ENCODE measurements at places on chromosomes 6 and 20.

DNA sequence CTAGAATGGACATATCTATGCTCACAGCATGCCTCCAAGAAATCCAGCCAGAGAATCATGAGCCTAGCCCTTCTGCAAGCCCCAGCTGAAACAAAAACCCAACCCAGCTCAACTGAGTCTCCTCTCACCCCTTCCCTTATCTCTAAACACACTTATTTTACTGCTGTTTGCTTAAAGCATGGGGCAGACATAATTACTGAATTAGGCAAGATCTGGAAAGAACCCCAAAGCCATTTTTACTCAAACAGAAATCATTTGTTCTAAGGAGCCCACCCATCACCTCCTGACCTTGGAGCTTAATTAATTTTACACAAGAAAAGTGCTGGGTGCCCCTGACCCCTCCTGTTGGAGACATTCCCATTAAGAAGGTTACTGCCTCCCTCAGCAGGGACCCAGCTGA is 291.6 kb downstream of the MAFB start:
- no peak for DNase-seq

DNA sequence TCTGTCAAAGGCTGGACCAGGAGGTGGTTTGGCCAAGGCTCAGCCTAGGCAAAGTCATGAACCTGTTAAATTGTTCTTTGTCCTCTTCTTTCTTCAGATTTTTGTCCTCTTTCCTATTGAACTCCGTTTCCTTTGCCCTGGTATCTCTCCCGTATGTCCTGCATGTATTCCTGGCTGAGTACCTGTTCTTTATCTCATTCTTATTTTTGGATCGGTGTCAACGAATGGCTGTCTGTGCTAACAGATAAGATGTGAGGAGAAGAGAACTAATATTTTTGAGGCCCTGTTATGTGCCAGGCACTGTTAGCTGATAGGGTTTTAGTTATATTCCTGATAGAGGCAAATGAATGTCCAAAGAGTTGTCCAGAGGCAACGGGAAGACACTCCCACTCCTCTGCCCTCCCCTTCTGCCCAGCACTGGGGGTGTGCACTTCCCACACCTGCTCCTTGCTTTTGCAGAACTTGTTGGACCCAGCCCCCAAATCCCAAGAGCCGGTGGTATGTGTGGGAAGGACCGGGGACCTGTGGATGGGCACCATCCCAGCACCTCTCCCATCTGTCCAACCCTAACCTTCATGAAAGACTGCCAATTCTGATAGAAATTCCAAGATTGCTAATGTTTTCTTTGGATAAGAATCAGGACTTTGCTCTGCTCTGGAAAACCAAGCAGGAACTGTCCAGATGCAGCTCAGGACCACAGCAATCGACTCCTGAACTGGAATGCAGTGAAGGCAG is 20.6 kb downstream of the MMP24OS start:
- no peak for DNase-seq

DNA sequence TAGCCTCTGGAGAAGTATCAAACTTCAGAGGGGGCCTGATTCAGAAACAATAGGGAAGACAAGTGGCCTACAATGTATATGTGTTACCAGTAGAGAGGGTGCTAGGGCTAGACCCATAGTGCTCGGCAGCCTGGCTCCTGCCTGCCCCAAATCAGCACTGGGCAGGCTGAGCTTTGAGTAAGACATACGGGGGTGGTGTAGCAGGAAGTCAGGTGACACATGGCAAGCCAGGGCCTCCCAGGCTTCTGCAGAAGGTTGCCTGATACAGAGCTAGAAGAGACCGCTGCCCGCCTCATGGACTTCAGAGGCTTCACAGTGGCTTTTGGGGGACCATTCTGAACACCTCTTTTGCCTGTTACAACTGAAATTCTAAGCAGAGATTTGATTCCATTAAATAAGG is 43.4 kb downstream of the RALY start:
- peak; percentile 24 for DNase-seq

- no peak for DNase-seq
Measured at GRCh38 chr6:90278129-90278528, 18.5 kb downstream of the BACH2 start.

DNA sequence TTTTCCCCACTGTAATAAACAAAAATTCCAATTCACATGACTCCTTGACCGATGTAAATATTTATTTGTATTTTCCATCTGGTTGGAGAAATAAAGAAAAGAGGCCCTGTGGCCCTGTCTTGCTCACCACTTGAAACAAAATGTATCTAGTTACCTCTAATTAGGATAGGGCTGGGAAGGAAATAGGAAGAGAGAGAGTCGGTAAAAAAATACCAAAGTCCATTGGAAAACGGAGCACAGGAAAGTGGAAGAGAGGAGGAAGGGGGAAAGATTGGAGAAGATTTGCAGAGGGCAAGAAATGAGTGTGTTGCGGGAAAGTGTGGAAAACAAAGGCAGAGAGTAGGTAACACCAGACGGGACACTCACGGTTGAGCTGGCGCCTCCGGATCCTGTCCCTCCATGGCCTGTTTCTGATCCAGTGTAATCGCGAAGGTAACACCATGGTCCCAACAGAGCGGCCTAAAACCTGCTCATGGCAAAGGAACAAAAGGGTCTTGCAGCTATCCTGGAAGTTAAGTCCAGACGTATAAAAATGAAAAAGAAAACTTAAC is 105.8 kb upstream of the RIPOR2 start:
- no peak for DNase-seq

DNA sequence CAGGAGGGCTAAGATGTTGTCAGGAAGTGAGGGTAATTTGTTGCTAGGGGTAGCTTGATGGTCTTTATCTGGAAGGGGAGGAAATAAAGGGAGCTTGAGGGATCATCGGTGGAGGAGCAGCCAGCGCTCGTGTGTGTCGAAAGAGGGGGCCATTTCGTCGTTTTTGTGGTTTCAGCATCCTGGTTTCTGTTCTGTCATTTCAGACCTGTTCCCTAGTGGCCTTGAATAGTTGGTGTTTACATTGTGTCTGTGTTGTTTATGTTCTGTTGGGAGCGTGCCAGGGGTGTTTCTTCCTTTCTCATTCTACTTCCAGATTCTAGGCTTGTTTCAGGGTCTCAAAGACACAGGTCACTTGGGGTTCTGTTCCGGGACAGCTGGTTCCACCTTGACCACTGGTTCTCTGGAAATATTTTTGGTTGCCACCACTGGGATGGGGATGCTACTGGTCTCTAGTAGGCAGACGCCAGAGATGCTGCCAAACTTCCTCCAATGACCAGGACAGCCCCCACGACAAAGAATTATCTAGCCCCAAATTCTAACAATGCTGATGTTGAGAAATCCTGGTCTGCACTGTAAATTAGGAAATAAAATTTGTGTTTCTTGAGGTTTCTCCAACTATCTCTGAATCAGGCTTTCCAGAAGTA is 113.9 kb upstream of the NAA20 start:
- peak; percentile 69 for DNase-seq

- DNase-seq, result no peak
Measured at GRCh38 chr20:40960521-40960956, 68.1 kb upstream of the TOP1 start.

- peak; percentile 58 for DNase-seq
Measured at GRCh38 chr6:42403421-42403820, 48.3 kb downstream of the TRERF1 start.
